Fibroblast of the aortic adventitia (primary cell): ENCODE measurements at places on chromosomes 13 and 19. TPM values are rescaled to one million over a fixed set of nuclear protein-coding genes. Genes with fewer than 3 reads are reported as not detected.

DNA sequence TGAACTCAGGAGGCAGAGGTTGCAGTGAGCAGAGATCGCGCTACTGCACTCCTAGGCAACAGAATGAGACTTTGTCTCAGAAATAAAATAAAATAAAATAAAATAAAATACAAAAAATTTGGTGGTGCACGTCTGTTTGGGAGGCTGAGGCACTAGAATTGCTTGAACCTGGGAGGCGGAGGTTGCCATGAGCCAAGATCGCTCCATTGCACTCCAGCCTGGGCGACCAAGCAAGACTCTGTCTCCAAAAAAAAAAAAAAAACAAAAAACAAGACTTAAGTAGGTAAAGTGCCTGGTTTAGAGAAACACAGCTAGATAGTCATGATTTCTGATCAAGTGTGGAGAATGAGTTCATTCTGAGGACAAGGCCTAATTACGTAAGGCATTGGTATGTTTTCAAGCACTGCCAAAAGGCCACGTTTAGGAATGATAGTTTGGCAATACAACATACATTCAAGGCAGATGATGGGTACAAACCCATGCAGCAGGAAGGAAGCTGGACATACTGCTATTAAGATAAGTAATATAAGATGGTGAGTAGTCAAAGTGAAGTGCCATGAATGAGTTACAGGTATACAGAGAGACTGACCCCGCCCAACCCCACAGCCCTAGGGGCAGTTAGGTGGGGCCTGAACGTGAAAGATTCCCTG lies 4.8 kb upstream of the UCHL3 start:
- peak; percentile 88 for DNase-seq

DNA sequence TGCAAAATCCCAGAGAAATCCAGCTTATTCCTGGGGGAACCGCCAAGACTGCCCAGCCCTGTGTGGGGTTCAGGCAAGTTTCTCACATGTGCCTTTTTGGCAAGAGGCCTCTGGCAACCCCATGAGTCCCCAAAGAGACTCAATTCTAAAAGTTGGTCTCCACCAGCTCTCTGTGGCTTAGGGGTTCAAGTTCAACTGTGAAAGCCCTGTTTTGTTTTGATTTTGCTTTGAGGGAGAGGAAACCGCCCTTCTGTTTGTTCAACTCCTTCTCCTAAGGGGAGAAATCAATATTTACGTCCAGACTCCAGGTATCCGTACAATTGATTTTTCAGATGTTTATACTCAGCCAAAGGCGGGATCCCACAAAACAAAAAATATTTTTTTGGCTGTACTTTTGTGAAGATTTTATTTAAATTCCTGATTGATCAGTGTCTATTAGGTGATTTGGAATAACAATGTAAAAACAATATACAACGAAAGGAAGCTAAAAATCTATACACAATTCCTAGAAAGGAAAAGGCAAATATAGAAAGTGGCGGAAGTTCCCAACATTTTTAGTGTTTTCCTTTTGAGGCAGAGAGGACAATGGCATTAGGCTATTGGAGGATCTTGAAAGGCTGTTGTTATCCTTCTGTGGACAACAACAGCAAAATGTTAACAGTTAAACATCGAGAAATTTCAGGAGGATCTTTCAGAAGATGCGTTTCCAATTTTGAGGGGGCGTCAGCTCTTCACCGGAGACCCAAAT lies 583 bp upstream of the LDLR start:
- DNase-seq: peak; percentile 60

DNA sequence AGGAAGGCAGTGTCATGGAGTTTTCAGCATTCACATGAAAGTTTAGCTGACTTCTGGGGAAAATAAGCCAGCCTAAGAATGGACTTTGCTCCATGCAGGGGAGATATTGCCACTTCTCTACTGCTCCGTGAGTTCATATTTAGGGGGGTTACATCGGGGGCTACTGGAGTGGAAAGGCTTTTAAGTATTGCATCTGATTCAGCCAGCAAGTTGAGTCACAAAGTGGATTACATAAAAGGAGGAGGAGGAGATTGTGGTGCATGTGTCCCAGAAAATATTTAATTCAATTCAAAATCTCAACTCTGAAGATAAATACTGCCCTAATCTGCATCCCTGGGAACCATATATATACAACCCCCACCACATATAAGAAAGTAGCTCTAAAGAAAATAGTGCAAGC lies 617.2 kb downstream of the DCT start:
- DNase-seq: peak; percentile 45

GRCh38 chr19:49469828-49470614 lies 4.0 kb upstream of the FLT3LG start:
- no peak for DNase-seq

DNA sequence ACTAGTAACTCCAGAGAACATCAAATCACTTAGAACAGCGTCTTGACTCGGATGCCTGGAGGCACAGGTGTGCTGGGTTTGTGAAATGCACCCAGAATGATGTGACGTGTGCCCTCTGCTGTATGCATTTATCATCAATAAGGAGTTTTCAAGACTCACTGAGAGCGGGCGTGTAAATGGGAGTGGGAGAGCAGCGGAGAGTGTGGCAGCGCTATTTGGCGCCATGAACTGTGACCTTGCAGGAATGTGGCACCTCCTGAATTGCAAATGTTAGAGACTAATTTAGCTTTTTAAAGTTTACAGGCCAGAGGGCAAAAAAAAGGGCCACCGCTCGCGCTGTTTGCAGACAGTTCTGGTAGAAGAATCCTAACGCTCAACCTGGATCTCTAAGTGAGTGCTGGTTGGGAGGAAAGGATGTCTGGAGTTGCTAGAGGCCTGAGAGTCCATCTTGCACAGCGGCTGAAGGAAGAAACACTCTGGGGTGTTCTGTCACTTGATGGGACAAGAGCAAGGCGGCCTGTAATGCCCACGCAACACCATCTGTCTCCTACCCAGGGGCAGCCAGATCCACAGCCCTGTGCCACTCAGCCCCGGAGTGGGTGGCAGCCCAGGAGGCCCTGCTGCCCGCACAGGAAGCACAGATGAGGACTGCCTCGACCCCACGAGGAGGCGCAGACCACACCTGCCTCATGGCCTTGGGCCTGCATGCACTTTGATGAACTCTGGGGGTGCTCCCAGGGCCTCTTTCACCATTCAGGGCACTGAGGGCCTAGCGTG lies 19.7 kb downstream of the RANBP3 start:
- no peak for DNase-seq

- DNase-seq: no peak
These were observed 236.7 kb upstream of the CSNK1A1L start for GRCh38 chr13:37342205-37342604.

GRCh38 chr13:30831515-30831914 lies 74.6 kb upstream of the MEDAG start:
- no peak for DNase-seq

DNA sequence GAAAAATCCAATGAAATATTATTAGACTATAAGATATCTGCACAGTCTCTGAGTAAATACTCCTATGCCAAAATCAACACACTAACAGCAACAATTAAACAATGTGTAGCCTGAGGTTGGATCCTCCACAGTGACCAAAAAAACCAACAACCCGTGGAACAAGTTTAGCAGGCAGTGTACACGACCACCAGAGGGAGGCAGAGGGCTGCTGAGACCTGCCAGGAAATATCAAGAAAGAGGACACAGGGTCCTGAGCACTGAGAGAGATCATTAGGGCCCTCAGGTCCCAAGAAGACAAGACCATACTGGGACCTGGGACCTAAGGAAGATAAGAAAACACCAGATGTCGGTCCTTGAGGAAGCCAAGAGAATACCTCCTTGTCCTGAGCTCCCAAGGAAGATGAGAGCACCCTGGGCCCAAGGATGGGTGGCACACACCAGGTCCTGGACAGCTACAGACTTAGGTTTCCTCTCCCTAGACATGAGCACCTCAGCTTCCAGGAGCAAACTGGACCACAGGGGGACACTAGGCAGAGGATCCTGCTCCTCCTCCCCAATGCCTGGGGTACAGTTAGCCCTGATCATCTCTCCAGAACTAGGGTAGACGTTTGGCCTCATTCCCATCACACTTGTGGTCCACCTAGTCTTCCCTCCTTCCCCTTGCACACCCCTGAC lies 822 bp upstream of the ZNF274 start:
- peak; percentile 17 for DNase-seq

- DNase-seq: no peak
These were observed 14.3 kb downstream of the MRPS12 start for GRCh38 chr19:38944981-38945506.

- DNase-seq: peak; percentile 12
These were observed at the start of gene KISS1R for GRCh38 chr19:917323-918151. Gene KISS1R, plus strand, starts transcription at chr19:917333. Its CDS starts 170 bp downstream, at chr19:917503.

GRCh38 chr13:76647550-76647949 lies 238.7 kb downstream of the KCTD12 start:
- no peak for DNase-seq

DNA sequence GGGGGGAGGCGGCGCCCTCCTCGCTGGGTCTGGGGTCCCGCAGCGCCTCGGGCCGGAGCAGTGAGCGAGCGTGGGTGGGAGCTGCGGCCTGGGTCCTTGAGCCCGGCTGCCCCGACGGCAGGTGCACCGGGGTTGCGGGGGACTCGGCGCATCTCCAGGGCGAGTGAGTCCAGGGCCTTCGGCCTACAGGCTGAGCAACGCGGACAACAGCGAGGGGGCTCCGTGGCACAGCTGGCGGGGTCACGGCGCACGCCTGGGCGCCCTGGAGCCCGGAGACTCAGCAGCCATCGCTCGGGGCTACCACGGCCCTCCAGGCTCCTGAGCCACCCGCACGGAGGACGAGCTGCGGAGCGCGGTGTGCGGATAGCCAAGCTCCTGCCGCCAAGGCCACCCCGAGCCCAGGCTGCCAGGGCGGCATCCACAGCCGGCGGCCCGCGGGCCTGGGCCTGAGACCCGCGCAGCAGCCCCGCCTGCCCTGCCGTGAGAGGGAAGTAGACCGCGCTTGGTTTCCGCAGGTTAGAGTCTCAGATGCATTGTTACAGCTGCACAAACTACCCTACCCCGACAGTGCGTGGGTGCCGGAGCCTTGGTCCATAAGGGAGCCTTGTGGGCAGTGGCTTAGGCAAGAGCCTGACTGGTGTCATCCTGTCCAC lies 253.9 kb upstream of the SGCG start:
- DNase-seq: no peak

DNA sequence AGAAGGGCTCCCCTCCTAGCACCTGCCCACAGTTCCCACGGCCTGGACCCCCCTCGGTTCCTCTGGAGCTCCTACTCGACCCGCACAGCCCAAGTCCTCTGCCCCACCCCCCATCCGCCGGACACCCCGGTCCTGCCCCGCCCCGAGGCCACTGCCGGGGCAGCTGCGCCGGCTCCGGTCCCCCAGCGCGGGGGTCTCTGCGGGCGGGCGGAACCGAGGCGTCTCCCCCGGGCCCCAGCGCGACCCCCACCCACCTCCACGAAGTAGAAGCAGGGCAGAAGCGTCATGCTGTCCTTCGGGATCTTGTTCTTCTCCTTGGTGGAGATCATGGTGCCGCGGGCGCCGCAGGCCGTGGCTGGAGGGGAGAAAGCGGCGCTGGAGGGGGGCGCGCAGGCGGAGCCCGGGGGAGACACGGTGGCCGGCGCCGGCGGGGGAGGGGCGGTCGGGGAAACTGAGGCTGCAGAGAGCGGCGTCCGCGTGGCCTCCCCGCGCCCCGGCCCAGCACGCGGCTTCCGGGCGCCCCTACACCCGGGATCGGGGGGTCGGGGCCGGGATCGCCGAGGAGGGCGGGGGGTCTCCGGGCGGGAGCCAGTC lies 427 bp downstream of the PLPPR3 start:
- no peak for DNase-seq

- DNase-seq: no peak
These were observed 88.1 kb downstream of the SHISA2 start for GRCh38 chr13:25963674-25964073.

The ZNF426 gene
- 24.0 and 55.7 TPM in 2 replicates for total RNA-seq

The AMER2 gene
- total RNA-seq: not detected in 2 replicates

The ZNF20 gene
- 3.9 and 4.8 TPM in 2 replicates for total RNA-seq

The ZNF420 gene
- total RNA-seq: 2.9 and 8.9 TPM in 2 replicates

The ZNF560 gene
- 0.09 and 0.16 TPM in 2 replicates for total RNA-seq

The N4BP2L1 gene
- 1.9 and 9.5 TPM in 2 replicates for total RNA-seq
